ENCODE measurements at places on chromosomes 4 and X.

- no peak for DNase-seq
Observed at GRCh38 chrX:19724409-19724808, 163.0 kb downstream of the SH3KBP1 start.

DNA sequence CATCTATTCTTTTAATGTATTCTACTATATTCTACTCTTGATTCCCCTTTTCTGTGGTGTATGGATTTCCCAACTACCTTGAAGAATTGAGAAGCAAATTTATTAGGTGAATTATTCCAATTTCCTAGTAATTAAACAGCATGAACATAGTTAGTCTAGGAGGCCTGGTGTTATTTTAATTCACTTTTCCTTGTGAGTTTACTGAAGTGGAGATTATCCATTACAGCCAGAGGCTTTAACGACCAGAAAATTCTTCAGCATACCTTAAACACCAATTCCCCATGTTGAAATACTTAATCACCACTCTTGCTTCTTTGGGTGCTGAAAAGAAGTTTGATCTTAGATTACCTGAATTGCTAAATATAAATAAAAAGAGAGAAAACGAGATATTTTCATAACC, 29.4 kb downstream of the FAT4 start:
- no peak for DNase-seq

GRCh38 chr4:11537846-11538245, 109.2 kb upstream of the HS3ST1 start:
- DNase-seq = no peak

DNA sequence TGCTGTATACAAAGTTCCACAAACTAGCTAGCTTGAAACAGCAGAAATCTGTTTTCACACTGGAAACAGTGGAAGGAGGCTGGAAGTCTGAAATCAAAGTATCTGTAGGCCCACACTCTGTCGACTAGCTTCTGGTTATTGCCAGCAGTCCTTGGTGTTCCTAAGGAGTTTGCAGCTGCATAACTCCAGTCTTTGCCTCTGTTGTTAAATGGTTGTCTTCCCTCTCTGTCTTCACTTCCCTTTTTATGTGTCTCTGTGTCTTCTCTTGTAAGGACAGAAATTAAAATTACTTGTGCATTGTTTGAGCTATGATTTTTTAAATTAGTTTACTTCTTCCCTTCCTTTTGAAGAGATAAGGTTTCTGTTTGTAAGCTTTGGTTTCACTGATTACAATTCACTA, 8.2 kb downstream of the MTHFD2L start:
- no peak for DNase-seq

DNA sequence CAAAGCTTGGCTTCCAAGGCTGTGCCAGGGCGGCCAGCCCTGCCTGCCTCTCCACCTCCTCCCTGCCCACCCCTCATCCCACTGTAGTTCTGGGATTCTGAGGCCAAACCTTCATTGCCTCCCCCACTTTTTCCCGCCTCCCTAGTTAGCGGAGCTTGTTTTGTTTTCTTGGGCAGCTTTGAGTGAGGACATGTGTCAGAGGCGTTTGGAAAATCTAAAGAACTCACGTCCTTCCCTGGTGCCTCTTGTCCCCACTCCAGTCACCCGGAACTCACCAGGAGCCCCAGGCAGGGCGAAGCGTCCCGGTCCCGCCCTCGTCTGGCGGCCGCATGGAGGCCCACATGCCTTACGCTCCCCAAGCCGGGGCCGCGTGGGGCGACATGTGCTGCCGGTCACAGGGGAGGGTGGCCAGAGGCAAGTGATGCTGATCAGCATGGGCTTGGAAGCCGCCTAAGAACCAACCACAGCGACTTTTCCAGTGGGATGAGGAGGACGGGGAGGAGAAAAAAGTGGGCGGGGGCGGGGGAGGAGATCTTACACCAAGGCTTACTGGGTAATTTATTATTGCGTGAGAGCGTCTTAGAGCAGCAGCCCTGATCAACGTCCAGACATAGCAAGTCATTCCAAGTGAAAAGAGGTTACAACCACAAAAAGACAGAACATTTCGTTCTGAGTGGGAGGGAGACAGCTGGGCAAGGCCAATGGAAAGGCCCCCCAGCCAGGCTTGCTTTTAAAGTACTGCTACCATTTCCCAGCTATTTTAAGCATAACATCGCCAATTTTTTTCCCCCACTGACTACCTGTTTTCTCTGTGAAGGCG, 48.5 kb downstream of the PRPS1 start:
- no peak for DNase-seq

DNA sequence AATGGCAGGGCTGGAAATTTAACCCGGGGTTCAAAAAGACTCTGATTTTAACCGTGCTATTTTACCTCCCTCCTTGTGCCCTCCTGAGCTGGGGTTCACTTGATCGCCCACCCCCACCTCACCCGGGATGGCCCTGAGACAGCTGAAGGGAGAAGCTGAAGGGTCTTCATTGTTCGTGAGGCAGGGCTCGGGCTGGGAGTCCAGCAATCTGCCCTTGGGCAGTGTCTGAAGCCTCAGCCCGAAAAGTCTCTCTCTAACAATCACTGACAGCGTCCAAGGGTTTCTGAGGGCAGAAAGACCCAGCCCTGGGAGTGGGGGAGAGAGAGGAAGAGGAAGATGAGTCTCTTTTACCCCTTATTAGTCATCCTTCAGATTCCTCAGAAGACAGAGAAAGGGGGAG, 39.4 kb upstream of the PHOX2B start:
- DNase-seq = peak; percentile 36

DNA sequence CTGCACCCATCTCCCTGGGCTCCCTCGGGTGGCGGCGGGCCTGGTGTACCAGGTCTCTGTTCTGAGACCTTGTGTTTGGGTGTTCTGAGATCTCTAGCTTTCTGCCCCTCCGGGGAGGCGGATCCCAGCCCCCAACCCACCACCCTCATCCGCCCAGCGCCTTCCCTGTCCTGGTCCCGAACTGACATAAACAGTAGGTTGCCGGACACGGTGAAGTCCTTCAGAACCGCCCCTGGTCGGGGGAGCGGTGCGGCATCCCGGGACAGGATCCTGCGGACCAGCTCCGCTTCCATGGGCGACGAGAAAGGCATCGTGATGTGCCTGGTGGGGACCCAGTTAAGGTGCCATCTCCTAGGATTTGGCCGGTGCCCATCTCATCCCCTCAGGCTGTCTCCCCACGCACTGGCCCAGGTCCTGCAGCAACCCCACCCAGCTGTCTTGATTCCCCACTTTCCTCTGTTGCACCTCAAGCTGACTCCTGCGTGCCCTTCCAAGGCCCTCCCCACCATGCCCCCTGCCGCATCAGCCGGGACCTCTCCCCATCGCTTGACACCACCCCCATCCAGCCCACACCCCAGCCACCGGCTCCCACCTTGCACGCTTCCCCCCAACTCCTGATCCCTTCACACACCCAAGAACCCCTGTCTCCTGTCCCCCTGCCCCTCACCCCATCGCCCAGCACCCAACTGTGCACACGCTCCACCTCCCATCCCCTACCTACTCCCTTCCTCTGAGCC, 900 bp downstream of the CTAG2 start:
- DNase-seq = no peak

GRCh38 chr4:4601803-4602369, 60.0 kb upstream of the STX18 start:
- no peak for DNase-seq

DNA sequence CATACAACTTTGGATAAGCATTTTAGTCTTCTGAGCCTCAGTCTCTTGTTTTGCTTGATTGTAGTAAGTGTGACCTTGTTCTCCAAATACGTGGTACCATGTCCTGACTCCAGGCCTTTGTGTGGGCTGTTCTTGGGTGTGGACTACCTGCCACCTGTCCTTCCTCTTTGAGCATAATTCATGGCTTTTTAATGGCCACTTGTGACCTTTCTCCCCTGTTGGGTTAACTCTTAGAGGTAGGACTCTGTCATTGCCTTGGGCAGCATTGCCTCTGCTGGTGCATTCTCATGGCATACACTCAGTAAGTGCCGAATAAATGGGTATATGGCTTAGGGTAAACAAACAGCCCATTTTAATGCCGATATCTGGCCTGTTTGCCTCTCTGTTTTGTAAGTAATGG, 3.0 kb downstream of the NSD2 start:
- no peak for DNase-seq

GRCh38 chr4:115873048-115873447, 759.6 kb upstream of the NDST4 start:
- DNase-seq = no peak

- no peak for DNase-seq
Observed at GRCh38 chr4:5588046-5588445, 120.3 kb downstream of the EVC2 start.

Data from neural crest cell (in vitro differentiated cells).